IgD-negative memory B cell (primary cell): ENCODE measurements at places on chromosomes 7 and 10. TPM values are rescaled to one million over a fixed set of nuclear protein-coding genes. Genes with fewer than 3 reads are reported as not detected.

The STEAP2 gene
- not detected for polyA plus RNA-seq

The OIT3 gene
- polyA plus RNA-seq: not detected

The HOGA1 gene
- polyA plus RNA-seq: not detected

The PNLIP gene
- not detected for polyA plus RNA-seq

The GPRIN2 gene
- polyA plus RNA-seq: not detected
